NCI-H2081 treated with DMSO at 0.1 percent for 48 hours (cell line): ENCODE measurements at places on chromosomes 16 and 17.

- no peak for DNase-seq
These were observed 4.2 kb downstream of the ITGB3 start for GRCh38 chr17:47257651-47258339.

- no peak for DNase-seq
These were observed 117.8 kb downstream of the SLC39A11 start for GRCh38 chr17:72974605-72975232.

- DNase-seq, result no peak
These were observed 4.8 kb downstream of the RNF40 start for GRCh38 chr16:30766933-30767284.

GRCh38 chr16:57531253-57531575, 5.2 kb downstream of the CCDC102A start:
- DNase-seq, result no peak

- no peak for DNase-seq
These were observed 314.6 kb upstream of the MAF start for GRCh38 chr16:79914961-79915720.

DNA sequence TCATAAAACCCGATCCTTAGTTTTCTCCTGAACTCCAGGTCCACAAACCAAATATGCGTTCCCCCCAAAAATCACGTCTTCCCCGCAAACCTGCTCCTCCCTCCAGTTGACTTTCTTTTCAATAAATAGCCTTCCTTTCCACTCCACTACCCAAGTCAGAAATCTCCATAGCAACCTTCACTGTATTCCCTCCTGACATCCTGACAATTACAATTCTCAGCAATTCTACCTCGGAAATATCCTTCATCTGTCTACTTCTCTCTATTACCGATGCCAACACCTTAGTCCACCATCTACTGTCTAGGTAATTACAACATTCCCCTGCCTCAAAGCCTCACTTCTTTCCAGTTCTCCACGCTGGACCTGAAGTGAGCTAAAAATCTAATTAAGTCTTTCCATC, 50.7 kb downstream of the SMURF2 start:
- no peak for DNase-seq

DNA sequence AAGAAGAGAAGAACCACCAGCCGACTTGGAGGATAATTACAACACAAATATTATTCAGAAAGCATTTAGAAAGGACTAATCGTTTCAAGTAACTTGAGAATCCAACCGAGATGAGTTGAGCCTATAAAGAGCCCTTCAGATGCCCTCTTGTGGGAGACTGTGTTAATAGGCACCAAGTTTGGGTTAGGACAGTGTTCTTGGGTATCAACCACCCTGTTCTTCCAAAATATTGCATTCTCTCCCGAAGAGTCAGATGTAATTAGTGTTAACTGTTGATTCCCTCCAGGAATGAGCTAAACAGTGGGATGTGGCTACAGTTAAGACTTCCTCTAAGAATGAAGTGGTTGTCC, 87.8 kb upstream of the NOL11 start:
- peak; percentile 29 for DNase-seq
